Cortex of kidney (tissue), 1 donor: ENCODE measurements at places on chromosomes 4 and X.

GRCh38 chr4:52477191-52477780, 181.8 kb downstream of the USP46 start:
- DNase-seq: no peak

DNA sequence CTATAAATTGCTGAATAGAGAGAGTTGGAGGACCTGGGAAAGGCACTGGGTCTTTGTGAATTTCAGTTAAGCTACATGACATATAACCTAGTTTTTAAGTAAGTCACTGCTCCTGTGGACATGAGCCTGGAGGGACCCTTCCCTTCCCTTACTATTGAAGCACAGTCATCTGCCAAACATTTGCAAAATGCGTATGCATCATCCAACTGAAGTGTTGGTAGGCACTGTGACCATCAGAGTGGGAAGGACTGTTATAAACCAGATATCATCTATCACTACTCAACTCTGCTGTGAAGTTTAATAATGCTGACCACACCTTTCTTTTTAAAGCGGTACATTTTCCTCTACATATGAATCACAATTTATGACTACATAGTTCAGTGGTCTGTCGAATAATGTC, 5.2 kb downstream of the GABRA3 start:
- no peak for DNase-seq

GRCh38 chrX:25597551-25597950, 540.6 kb upstream of the MAGEB18 start:
- DNase-seq: no peak

DNA sequence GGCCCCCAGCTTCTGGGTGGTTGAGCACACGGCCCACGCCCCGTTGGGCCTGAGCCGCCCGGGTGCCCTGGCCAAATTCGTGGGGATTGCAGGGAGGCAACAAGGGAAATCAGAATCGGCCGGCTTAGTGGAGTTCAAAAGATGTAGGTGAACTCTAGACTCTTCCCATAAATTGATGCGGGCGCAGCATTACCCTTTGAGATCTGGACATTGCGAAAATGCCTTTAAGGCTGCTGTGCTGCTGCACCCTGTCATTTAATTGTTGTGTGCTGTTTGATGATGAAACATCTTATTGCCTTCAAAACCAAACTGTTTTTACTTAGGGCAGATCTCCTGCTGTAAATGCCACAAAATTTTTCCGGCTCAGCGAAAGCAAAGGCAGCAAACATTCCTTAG, 409 bp upstream of the MPP1 start:
- DNase-seq: no peak

GRCh38 chrX:37424000-37424429, 74.9 kb downstream of the PRRG1 start:
- no peak for DNase-seq

DNA sequence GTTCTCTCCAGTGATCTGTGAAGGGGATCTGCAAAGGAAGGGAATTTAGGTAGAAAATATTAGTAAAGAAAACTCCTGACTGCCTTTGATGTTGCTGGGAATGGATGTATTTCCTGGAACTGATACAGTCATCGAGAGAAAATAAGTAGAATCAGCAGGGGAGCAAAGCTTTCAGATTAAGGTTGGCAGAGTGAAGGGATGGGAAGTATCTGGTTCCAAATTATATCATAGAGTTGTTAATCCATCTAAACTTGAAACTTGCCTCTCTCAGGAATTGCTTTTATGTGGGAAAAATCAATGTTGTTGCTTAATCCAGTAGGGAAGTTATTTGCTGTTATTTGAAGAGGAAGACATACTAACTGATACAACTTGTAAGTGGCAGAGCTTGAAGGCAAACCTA, 19.3 kb downstream of the EPHA5 start:
- no peak for DNase-seq

- DNase-seq: no peak
These were observed 99.1 kb upstream of the AFAP1 start for GRCh38 chr4:8038719-8039251.

- no peak for DNase-seq
These were observed 83.2 kb downstream of the CPE start for GRCh38 chr4:165462009-165462408.

GRCh38 chrX:86047936-86048280, 550 bp upstream of the CHM start:
- no peak for DNase-seq

GRCh38 chrX:9772943-9773342, 7.3 kb upstream of the GPR143 start:
- no peak for DNase-seq

DNA sequence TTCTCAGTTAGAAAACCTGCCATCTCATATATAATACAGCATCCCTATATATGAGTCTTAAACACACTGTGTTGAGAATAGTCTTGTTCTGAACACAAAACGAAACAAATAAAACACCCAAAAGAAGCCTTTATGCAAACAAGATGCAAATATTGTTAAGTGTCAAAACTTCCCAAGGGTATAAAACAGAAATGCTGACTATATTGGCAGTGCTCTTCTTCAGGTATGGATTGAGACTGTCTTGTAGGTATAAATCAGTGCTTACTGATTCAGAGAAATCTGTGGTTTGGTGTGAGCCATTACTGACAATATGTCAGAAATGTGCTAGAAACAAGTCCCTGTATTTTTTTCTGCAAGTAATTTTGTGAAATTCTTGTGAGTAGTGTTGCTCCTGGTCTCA, 82.8 kb upstream of the CTSO start:
- no peak for DNase-seq

GRCh38 chr4:14771504-14772175, 230.6 kb upstream of the CPEB2 start:
- DNase-seq: no peak

GRCh38 chrX:12949927-12950656, 24.8 kb upstream of the TMSB4X start:
- no peak for DNase-seq

- no peak for DNase-seq
These were observed 272.5 kb downstream of the ARHGAP10 start for GRCh38 chr4:148004228-148004857.

GRCh38 chrX:3713225-3713936, at the start of gene PRKX:
TSS of gene PRKX (minus strand) at chrX:3713649. CDS start at chrX:3713253, 396 bp downstream.
- DNase-seq: no peak

GRCh38 chrX:141405853-141406492, 163.7 kb upstream of the SPANXC start:
- DNase-seq: no peak

- DNase-seq: no peak
These were observed 2.7 kb upstream of the NKX6-1 start for GRCh38 chr4:84501721-84502267.

DNA sequence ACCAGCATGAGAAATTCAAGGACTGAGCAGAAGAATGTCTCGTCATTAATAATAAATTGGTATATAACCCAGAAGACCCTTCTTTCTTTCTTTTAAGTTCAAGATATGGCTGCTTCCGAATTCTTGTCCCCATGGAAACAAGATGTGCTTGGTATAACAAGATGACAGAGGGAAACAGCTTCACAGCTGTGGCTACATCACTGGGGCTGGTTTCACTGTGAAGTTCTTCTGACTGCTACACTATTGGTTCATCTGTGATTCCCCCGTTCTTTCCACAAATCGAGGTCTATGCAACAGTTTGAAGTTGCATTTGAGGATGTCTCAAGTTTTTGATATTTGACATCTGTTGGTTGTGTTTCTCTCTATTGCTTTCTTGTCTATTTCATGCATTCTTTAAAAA, 12.3 kb upstream of the DTHD1 start:
- DNase-seq: no peak

DNA sequence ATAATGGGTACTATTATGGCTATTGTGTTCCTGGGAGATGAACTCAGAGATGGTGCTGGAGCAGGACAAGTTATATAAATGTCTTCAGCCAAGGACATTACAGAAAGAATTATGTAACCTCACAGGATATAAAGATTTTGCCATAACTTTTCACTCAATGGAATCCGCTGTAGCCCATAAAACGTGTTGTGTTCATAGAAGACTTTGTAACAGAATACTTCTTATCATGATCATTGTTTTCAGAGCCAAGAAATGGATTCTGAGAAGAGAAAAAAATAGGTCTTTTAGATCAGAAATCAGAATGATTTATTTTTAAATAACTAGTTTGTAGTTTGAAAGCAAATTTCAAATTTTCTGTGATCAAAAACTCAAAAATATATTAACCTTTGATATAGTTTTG, 441.0 kb upstream of the TENM3 start:
- DNase-seq: no peak

DNA sequence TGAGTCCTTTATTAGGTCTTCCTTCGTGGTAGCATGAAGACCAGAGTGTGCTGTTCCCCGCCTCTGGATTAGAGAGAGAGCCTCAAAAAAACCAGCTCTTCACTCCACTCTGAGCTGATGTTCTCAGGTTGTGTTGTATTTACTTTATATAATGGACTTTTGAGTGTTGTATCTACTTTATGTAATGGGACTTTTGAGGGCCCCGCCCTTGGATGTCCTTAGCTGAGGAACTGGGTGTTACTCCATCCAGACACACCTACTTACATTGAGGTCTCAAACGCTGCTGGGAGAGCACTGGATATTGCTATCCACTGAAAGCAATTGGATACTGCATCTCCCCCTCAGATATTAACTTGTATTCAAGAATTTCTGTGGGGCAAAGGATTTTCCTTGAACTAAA, 28.2 kb downstream of the ATP8A1 start:
- DNase-seq: no peak

DNA sequence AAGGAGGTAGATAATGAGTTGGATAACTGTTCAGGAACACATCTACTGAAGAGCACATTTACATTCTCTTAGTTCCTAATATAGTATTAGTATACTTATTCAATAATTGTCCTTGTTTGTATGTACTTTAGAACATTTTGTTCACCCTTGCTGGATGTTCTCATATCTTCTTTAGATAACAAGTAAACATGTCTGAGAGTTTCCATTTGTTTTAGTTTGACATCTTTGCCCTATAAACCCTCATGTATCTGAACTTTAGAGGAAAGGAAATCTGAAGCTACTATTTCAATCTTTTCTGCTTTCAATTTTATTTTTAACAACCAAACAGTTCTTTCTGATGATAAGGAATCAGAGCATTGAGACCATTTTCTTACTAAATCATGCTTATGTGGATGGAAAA, 518.6 kb downstream of the RPA4 start:
- DNase-seq: no peak

- no peak for DNase-seq
These were observed 373.6 kb downstream of the FBXW7 start for GRCh38 chr4:152162331-152162697.

DNA sequence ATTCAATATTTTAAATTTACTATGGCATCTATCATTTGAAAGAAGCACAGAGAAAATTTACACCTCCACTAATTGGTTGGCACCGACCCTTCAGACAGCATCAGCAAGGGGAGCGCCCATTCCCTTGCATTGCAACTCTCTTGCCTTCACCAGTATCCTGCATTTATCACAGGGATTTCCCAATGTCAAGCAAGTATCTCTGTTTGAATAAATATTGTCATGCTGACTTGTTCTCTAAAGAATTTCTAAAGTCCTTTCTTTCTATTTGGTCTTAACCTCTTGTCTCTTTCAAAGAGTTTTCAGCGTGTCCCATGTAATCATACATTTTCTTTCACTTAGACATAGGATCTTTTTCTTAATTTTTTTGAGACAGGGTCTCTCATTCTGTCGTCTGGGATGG, 10.4 kb downstream of the DCTD start:
- no peak for DNase-seq

DNA sequence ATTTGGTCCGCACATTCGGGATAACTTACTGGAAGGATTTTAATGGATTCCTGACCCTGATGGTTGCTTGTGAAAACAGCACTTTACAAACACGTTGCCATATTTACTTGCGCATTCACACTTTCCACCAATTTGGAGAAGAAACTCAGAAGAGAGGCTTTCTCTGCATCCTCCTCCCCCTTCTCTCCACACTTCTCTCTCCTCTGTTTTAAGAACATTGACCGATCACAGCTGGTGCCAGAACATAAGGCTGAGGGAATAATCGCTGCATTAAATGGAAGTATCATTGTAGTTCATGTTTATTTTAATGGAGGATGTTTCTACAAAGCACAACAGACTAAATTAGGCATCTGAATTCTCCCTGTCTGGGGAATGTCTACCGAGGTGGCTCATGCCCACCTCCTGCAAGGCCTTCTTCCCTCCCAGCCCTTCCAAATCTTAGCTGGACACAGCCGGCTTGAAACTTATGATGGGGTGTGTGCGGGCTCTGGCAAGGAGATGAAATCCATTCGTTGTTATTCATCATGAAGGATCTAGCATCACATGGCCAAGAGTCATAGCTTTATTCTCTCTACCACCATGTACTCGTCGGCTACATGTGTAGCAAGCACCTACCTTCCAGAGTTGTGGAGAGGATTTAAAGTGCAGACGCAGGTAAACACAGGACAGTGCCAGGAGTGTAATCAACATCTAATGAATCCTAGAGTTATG, 204.1 kb downstream of the LDB2 start:
- DNase-seq: no peak

DNA sequence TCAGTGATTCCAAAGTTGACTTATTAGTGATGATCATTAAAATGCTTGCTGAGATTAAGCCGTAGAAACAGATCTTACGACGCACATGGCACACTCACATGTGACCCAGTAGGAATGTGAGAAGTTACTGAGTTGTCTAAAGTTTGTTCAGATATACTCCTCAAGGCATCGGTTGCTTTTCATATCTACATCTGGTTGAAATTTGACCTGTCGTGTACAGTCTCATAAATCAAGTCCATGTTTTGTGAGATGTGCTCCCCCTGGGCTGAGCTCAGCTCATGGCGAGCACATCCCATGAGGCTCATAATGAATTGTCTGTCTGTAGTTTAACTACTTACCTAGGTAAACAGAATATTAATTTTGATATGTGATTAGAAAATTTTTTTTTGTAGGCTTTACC, 67.0 kb downstream of the TNIP2 start:
- no peak for DNase-seq

DNA sequence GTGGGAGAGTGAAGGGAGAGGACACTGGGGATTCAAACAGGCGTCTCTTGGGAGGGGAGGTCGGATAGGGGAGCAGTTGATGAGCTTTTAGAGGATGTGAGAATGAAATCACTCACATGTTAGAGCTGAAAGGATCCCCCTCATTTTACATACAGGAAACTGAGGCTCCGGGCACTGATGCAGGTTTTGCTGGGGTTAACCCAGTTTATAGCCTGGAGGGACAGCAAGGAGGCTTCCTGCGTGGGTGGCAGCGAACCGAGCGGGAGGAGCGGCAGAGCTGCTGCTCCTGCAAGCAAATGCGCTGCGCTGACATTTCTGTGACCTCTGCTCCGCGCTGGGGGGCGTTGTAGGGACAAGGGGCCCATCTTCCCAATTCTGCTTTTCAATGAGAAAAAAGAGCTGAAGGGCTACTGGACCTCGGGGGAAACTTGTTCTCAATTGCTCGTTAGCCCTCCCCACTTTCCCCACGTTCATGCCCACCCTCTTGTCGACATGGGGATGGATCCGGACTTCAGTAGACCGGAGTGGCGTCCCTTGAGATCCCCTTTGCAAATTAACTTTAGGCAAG, 1.2 kb upstream of the NEUROG2 start:
- DNase-seq: no peak

GRCh38 chrX:70434352-70434866, 10.2 kb upstream of the DLG3 start:
- no peak for DNase-seq
